ENCODE measurements at places on chromosomes 13 and 19.

GRCh38 chr13:57063007-57063406 is 77.7 kb upstream of the PRR20A start:
- no peak for DNase-seq

DNA sequence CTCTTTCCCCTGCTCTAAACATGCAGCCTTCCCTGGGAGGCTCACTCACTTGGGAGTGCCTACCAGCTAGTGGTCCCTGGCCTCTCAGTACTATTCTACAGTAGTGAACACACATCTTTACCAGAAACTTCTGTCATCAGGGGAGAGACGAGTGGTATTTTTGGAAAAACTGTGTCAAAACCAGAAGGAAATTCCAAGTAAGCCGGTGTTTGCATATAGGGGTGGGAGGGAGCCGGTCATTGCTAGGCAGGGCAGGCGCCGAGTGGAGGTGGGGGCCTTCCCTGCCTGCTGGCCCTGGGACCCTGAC is 7.0 kb downstream of the RPS9 start:
- DNase-seq: no peak

- DNase-seq: no peak
Observed at GRCh38 chr13:93996481-93996880, 483.0 kb downstream of the DCT start.

DNA sequence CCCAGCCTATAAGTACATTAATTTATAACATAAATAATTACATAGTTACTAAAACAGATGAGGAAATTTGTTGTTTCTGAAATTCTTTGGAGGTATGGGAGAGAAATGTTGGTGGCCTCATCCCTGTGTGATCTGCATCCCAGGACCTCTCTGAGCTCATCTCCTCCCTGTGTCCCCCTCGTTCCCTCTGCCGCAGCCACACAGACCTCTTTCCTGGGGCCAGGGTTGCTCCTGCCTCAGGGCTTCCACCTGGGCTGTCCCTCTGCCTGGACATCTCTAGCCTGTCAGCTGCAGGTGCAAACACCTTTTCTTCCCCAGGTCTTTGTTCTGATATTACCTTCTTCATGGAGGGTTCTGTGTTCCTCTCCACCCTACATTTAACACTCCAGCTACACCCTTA is 3.9 kb downstream of the ZNF766 start:
- no peak for DNase-seq

GRCh38 chr19:41698746-41699230 is 9.6 kb upstream of the CEACAM5 start:
- DNase-seq: no peak

DNA sequence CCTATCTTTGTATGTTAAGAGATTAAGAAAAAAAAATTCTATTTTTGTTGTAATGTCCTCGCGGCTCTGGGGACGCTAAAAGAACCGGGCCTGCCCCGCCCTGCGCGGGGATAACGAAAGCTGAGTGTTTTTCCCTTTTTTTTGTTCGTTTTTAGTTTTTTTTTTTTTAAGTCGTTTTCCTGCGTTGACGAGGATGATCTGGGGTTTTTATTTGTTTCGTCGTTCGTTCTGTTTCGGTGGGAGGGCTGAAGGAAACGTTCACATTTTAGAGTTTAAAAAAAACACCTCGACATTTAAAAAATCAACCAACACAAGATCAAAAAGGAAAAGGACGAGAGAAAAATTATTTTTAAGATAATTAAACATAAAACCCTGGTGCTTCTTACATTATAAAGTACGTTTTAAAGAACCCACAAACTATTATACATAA is 5.6 kb downstream of the LYL1 start:
- no peak for DNase-seq

GRCh38 chr13:106350208-106350607 is 185.3 kb downstream of the EFNB2 start:
- no peak for DNase-seq

GRCh38 chr13:80116107-80116506 is 224.8 kb downstream of the SPRY2 start:
- no peak for DNase-seq

- no peak for DNase-seq
Observed at GRCh38 chr13:66844933-66845332, 385.2 kb downstream of the PCDH9 start.

DNA sequence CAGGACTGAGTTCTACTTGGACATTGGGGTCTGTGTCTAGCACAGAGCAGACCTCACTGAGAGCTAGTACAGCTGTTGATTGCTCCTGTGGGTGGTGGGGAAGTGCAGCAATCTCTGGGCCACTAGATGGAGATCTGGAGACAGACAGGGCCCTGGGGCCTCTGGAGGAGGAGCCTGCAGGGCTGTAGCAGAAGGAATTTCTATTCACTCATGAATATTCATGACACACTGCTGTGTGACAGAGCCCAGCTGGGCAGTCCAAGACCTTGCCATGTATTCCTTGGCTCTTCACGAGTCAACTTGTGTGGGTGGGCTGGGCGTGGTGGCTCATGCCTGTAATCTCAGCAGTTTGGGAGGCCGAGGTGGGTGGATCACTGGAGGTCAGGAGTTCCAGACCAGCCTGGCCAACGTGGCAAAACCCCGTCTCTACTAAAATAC is 37.5 kb downstream of the SUGP2 start:
- DNase-seq: no peak

DNA sequence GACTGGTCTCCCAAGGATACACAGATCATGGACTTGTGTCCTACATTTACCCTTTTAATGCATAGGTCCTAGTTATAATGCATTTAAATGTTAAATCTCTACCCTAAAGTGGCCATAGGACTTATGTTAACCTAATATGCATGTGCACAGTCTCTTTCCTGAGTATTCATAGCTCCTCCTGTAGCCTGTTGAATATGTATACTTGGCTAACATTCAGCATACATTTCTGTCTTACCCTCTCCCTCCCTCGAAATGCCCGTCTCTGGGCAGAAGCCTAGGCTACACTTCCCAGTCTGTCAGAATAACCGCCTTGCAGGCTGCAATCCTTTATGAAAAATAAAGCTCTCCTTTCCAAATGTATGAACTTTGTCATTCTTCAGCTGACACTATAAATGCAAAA is 13.9 kb downstream of the ZFP82 start:
- DNase-seq: no peak

DNA sequence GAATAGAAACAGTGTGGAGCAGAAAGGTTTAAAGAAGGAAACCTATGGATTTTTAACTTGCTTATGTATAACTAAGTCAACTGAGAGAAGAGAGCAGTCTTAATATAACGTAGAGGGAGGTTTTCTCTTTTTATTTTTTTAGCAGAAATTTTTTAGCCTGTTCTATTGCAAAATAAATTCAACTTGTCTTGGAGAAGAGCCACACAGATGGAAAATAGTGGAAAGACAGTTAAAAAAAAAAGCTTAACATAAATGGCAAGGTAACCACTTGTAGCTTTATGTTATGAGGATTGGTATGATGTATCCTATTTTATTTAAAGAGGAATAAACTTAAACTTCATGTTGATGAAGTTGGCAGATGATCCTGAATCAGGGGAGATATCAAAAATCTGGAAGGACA is 312.4 kb downstream of the SHISA2 start:
- DNase-seq: no peak

- DNase-seq: no peak
Observed at GRCh38 chr13:34416971-34417380, 525.1 kb upstream of the NBEA start.

- no peak for DNase-seq
Observed at GRCh38 chr13:111503376-111503775, 182.9 kb downstream of the TEX29 start.

- DNase-seq: no peak
Observed at GRCh38 chr19:19459073-19459472, 53.6 kb downstream of the GATAD2A start.

DNA sequence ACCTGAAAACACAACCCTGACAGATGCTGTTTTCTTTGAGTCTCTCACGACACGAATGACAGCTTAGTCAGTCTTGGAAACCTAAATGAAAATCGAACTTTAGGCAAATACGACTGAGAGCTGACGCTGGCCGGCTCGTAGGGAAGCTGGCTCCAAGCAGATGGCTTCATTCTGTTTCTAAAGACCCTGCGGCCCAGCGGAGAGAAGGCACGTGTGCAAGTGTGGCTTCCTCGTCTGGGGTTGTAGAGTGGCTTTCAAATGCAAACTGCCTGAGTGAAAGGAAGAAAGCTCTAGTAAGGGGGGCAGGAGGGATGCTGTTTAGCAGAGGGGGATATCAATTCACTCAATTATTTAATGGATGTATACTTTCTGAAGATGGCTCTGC is 26.1 kb upstream of the TIMM44 start:
- DNase-seq: no peak

GRCh38 chr13:110819203-110820014 is 95.5 kb downstream of the ANKRD10 start:
- DNase-seq: peak; percentile 28

DNA sequence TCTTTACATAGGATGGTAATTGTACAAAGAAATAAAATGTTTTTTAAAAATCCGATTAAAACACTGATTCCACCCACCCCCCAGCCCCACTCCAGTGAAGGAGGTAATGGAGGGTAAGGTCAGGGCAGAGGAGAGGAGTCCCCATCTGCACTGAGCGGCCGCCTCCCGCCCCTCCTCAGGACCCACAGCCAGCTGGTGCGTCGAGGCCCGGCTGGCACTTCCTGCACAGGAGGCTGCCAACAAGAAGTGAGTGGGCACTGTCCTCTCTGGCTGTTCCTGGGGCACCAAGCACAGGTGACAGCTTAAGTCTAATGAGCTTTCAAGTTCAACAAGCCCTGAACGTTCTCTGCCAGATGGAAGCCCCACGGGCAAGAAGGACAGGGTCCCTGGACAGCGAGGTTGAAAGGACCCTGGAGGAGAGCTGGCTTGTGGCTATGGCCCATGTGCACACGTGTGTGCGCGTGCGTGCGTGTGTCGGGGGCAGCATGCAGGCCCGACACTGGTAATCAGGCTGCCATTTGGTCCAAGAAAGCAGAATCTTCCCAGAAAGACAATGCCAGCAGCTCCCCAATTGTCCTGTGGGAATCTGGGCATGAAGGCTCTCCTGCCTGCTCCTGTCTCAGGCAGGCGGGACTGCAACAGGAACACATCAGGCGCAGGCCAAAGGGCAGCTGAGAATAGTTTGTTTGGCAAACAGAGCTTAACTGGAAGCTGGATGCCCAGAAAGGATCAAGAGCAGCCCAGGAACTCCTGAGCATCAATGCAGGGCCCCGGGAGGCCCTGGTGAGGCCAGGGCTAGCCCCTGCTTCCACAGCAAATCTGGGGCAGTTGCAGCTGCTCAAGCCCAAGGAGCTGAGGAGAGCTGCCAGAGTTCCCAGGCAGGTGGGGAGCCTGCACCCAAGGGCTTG is 15.1 kb upstream of the EPHX3 start:
- DNase-seq: no peak

DNA sequence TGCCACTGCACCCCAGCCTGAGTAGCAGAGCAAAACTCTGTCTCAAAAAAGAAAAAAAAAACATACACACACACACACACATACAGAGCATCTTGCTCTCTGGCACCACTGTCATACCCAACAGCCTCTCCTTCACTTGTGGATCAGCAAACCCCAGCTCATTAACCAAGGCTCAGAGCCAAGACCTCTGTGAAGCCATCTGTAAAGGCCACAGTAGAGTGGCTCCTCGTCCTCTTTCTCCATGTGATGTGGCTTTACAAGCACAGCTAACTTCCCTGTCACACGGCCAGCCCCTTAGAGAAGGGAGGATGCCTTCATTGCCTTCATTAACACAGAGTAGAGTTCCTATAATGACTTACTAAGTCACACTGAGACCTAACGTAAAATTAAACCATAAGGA is 62.7 kb upstream of the LSM14A start:
- DNase-seq: no peak

- no peak for DNase-seq
Observed at GRCh38 chr19:45913874-45914830, at the start of gene NANOS2. Gene NANOS2 (minus strand): TSS chr19:45914778. CDS start chr19:45914693, 85 bp downstream.

DNA sequence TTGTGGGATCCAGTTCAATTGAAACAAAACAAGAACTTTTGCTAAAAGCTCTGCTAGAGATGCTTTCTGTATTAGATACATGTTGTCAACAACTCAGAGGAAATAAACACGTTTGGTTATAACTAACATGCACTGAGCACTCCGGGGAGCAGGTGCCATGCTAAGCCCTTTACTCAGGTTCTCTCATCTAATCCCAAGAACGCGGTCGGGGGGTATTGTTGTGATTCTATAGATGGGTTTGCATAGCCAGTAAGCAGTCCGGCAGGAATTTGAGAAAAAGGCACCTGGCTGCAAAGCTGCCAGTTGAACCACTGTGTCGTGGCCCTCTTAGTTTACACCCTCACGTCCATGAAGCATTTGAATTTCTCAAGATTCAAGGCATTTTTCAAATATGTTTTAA is 24.3 kb upstream of the SPACA7 start:
- DNase-seq: no peak

GRCh38 chr13:44523146-44524015 is 52.7 kb downstream of the TSC22D1 start:
- no peak for DNase-seq

GRCh38 chr13:94712812-94713560 is 641 bp upstream of the SOX21 start:
- DNase-seq: no peak

- DNase-seq: no peak
Observed at GRCh38 chr19:17209126-17210036, 5.8 kb upstream of the USE1 start.

- no peak for DNase-seq
Observed at GRCh38 chr13:28267497-28267896, 129.2 kb downstream of the PAN3 start.

DNA sequence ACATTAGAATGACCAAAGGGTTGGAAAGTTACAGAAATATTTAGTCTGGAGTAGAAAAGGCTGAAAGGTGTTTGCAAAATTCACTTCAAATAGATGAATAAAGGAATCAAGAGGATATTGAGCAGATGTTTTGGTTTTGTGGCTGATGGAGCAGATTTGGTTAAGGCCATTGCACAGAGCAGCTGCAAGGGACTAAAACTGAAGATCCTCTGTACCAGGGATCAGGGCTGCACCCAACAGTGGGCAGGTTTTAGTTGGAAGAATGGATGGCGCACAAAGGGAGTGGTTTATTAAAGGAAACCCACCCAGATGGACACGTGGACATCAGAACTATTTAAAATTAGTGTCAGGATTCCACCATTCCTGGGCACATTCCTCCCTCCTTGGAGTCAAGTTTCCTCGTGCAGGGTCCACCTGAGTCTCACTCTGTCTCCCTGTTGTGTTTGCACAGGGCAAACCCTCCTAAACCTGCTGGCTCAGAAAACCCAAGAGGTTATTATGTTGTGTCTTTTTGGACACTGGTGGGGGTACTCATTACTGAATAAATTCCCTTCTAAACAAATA is 9.2 kb upstream of the UBAC2 start:
- DNase-seq: no peak

DNA sequence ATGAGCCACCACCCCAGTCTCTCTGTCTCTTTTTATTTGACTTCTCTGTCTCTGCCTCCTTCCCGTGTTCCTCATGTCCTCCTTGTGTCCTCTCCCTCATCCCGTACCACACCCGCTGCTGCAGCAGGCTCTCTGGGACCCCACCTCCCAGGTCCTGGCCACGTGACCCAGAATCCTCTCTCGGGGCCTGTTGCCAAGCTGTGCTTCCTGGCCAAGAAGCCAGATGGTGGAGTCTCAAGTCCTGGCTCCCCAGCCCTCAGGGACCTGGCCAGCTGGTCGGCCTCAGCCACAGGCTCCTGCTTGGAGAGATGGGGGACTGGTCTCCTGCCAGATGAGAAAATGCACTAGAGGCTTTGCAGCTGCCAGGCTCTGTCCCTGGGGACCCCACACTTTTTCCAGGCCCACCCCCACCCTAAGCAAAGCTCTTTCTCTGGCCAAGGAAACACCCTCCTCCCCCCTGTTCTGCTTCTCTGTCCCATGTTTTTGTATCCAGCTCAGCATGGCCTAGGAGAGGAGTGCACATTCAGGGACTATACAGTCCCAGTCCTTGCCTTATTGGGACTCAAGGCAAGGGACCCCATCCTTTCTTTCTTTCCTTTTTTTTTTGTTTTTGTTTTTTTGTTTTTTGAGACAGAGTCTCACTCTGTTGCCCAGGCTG is 34.3 kb upstream of the SHKBP1 start:
- DNase-seq: no peak
